ENCODE measurements at places on chromosomes 12 and 14.

DNA sequence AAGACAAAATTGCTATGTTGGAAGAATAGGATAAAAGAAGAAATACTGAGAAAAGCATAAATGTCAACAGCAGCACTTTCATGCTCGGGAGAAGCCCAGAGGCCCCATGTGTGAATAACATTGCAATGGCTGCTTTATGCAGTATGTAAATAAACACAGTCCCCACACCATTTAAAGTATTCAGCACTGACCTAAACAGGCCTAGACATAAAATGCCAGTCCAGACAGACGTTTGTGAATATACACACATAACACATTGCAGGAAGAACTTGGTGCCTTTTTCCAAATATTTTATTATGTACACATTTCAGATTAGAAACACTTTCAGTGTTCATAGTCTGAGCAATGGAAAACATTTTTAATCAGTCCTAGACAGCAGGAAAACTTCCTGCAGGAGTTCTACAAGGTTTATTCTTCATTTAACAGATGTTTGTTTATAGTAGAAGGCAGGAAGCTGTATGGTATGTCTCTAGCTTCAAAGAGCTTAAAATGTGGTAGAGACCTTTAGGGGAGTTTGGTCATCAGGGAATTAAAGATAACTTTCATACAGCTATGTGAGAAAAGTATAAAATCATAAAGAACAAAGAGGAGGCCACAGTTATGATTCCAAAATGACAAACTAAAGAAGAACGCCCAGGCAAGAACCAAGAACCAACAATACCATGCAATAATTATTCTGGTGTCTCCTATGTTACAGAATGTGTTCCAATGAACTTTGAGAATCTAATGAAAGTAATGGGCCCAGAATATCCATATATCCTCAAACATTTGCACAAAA is 30.6 kb upstream of the SLC38A2 start:
- no peak for DNase-seq

GRCh38 chr14:34165847-34166350 is 215.0 kb upstream of the EGLN3 start:
- DNase-seq: no peak

- DNase-seq: no peak
Measured at GRCh38 chr14:67725171-67725570, 23.5 kb downstream of the RDH12 start.

- no peak for DNase-seq
Measured at GRCh38 chr14:65433157-65433556, 20.6 kb downstream of the FUT8 start.

DNA sequence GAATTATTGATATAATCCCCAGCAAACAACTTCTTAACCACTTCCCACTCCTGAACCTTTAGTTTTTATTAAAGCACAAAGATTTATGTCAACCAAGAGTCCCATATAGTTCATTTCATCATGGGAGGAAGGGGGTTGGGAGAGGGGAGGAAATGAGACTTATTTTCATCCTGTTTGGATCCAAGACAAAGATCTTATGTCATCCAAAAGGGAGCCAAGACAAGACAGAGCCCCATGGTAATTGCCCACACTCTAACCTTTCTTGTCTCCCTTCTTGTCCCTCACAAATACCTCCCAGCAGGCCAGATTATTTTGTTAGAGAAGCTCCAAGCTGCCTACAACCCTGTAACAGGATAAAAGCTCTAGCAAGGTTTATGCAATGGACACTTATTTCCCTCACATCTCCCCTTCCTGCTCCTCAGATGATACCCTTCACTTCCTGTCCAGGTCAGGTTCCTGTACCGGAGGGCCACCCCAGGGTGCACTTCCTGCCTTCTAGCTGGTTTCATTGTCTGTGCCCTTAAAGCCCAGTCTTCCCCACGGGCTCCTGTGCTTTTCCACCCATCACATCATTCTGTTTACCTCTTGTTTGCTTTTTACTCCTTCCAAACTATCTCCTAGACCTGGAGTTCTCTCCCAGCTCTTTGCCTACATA is 123.7 kb upstream of the MDM1 start:
- no peak for DNase-seq

DNA sequence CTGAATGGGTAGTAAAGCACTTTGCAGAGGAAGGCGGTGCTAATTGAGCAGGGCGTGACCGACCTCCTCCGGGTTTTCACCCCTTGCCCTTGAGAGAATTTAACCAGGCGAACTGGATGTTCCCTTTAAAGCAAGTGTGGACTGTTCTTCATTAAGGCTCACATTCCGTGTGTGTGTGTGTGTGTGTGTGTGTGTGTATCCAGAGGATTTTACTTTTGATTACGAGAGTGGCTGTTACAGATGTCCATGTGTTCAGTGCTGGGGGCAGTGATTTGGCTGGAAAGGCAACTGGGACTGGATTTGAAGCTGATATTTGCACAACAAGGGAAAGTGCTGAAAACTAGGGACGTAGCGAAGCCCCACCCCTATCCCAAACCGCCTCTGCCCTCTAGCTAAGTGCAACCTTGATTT is 2.2 kb downstream of the TMEM132C start:
- DNase-seq: no peak

DNA sequence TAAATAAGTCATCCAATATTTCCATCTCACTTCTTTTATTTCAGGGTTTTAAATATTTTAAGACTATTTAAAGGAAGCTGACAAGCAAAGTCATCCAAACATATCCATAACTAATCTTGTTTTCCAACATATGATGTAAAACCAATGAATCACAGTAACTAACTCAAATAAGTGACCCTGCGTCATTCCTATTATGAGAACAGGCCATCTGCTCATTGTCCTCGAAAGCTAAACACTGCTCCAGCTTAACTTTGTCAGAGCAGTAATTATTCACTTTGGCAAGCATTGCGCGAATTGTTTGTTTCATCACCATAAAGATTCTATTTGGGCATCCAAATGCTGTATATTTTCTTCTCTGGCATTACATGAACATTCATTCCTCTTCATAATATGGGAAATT is 99.1 kb downstream of the CAPZA3 start:
- no peak for DNase-seq

GRCh38 chr14:68856572-68856971 is 63.7 kb upstream of the ZFP36L1 start:
- DNase-seq: no peak

DNA sequence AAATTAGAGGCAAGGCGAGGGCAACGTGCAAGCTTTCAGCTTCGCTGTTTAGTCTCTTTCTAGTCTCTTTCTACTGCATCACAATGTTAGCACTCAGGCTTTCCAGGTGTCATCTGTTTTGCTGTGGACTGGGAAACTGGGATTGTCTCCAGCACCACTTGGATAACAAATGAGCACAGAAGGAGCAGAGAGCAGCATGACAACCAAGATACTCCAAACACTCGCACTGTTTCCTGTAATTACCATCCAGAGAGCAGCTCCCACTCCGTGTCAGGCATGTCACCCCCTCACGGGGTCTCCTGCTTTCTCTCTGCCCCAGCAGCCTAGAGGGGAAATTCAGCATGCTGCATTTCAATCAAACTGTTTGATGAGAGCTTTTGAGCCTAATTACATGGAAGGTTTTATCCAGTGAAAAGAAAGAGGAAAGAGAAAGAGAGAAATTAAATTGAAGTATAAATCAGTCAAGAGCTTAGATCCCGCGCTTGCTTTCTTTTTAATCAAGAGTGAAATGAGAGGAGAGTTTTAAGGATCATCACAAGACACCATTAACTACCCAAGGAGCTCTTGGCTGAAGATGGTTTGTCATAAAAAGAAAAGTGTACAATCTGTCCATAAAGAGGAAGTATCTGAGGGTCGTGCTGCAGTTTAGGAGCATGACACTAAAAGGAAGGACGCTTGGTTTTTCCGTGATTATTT is 917.7 kb downstream of the DIO2 start:
- no peak for DNase-seq

GRCh38 chr12:120230326-120230973 is 29.5 kb upstream of the RPLP0 start:
- peak; percentile 97 for DNase-seq

GRCh38 chr14:51209457-51209856 is 30.6 kb upstream of the TMX1 start:
- no peak for DNase-seq

DNA sequence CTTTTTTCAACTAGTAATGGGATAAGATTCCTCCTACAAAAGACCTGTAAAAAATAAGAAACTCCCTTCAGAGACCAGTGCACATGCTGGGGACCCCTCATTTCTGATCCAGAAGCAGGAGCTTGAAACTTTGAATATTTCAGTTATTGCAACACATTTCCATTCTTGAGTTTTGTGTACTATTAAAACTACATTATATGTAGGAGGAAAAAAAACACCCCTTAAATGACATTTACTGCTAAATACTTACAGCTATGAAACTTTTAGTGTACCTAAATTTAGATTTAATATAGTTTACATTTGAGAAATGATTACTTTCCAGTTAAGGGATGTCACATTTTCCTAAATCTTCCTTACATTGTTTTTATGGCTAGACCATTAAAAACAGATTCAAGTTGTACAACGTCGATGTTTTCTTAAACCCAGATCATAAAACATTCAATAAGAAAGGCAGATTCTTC is 4.1 kb downstream of the LRIG3 start:
- no peak for DNase-seq

DNA sequence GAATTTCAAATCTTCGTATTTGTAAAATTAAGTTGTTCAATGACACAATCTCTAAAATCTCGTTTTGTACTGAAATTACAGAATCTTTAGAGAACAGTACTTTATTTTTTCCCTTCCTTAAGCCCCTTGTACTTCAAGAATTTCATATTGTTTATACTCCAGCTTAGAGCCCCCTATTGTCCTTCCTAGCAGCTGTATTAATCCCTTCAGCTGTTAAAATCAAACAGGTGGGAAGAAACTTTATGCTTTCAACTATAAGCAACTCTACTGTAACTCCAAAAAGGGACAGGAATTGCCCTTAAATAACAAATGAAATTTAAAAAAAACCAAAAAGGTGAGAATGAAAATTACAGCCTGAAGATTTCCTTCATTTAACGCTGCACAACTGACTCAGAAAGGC is 1.7 kb downstream of the NACA start:
- no peak for DNase-seq

- peak; percentile 32 for DNase-seq
Measured at GRCh38 chr14:39641224-39641623, 209.0 kb upstream of the FBXO33 start.

DNA sequence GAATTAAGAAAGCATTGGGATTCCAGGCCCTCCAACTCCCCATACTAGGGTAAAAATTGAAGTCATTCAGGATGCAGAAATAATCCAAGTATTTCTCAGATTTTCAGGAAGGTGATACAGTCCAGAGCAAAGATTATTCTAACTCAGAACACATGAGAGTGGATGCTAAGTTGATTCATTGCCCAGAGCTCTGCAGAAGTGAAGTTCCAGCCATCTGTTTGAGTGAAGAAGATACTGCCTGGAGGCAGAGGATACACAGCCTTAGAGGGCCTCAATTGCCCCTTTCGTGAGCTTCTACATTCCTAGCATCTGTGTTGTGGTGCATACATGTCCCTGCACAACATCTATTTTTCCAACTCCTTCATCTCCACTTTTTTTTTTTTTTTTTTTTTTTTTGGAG is 36.9 kb upstream of the SMUG1 start:
- DNase-seq: no peak

DNA sequence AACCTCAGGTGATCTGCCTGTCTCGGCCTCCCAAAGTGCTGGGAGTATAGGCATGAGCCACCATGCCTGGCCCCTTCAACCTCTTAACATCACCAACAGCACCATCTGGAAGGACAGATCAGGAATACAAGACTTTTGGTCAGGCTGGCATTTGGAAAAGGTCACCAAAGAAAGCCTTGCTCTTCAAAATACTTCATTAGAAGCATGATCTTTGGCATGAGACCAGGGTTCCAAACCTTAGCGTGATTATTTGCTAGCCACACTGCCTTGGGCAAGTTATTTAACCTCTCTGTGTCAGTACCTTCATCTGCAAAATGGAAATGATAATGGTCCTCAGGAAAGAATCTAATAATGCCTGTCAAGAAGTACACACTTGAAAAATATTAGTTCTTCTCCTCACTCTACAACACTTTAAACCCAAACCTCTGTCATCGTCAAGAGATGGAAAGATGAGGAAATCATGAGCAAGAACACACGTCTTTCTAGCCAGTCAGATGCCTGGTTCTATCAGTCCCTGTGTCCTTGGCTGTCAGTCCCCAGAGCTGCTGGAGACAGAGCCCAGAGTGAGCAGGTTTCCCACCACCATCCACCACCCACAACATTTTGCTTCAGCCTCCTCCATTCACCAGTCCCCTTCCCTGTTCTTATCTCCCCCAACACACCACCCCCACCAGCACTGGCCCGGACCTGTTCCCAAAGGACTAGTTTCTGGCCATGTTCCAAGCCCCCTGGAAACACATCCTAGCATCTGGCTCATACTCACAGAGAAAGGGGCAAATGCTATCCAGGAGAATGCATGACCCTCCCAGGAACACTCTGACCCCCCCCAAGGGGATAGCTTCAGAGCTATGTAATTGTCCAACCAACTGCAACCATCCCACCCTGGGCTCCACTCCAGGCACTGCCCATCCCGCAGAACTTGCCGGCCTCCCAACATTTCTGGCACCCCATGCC is 2.0 kb downstream of the ADCY6 start:
- DNase-seq: no peak

- DNase-seq: no peak
Measured at GRCh38 chr14:71728386-71728785, 203.8 kb upstream of the RGS6 start.

GRCh38 chr12:120640861-120641833 is 721 bp downstream of the CABP1 start:
- DNase-seq: peak; percentile 63

- peak; percentile 29 for DNase-seq
Measured at GRCh38 chr12:57452181-57452936, 2.7 kb upstream of the INHBE start.

DNA sequence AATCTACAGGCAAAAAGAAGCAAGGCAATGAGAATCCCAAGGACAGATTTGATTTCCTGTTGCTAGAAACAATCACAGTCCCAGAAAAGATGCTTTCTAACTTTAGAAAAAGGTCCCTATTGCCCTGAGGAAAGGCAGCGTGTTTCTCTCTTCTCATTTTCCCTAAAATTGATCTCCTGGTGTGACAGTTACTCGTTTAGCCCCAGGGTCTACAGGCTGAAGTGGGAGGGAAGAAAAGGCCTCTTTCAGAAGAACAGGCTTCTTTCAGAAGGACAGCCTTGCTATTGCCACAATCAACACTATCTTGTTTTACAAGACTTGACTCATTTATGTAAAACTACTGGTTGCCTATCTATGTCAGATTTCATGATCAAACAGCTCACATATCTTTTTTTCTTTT is 121.8 kb upstream of the OR4E1 start:
- DNase-seq: no peak

- DNase-seq: no peak
Measured at GRCh38 chr14:100388103-100389054, 65.2 kb downstream of the SLC25A47 start.

- DNase-seq: no peak
Measured at GRCh38 chr14:52094546-52095271, 25.9 kb upstream of the NID2 start.
